ENCODE measurements at places on chromosomes 11 and 22.

- no peak overlapping the region for H3K27ac ChIP-seq
- H3K4me1 ChIP-seq, result no peaks in the 10 kb centered on the region
- no peak for DNase-seq
Observed at GRCh38 chr11:26193694-26194365, 138.1 kb upstream of the ANO3 start.

DNA sequence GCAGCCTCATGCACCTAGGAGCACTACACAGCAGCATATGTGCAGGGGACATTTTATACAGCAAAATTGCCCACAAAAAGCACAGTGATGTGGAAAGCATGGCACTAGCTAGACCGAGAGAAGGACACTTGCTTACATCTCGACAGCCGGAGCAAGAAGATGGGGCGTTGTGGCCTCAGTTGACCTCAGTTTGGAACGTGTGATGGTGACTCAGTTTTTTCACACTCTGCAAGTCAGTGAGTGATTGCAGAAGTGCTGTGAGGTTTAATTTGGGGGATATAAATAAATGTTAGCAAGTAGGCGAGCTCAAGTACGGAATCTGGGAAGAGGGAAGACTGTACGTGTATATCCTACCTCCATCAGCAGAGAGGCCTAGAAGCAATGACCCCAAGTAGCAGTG lies 23.3 kb downstream of the LRP5 start:
- DNase-seq, result no peak
- no peak overlapping the region for H3K27ac ChIP-seq
- H3K4me1 ChIP-seq, result peaks cover 7% of the 10 kb centered on the region
- H3K27me3 ChIP-seq, result no peaks in the 10 kb centered on the region

DNA sequence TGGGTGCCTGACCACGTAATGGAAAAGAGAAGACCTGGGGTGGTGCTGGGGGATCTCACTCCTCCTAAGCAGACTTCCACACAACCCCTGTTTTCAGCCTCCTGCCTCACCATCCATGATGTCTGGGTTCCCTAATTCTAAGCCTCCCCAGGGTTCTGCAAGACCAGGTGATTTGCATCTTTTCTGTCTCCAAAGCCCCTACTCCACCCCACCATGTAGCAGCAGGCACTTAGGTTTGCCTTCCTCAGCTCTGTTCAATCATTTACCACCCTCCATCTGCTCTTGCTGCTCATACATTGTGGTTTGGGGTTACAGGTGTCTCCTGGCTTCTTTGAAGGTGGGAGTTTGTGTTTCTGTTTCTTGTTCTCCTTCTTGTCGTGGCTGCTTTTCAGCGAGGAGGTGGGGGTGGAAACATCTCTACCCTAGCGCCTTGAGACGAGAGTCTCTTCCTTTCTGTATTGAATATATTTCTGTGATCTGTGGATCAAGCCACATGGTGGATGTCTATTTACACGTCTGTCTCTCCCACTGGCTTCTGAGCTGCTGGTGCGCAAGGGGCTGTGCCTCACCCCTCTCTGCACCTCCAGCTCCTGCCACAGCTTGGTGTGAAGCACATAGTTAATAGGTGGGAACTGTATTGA lies 6.6 kb upstream of the SSTR3 start:
- no peaks in the 10 kb centered on the region for H3K4me1 ChIP-seq
- H3K27ac ChIP-seq, result no peak overlapping the region
- peaks cover 21% of the 10 kb centered on the region for H3K27me3 ChIP-seq
- no peak for DNase-seq
- no peak overlapping the region for H3K4me3 ChIP-seq

- H3K27me3 ChIP-seq, result no peaks in the 10 kb centered on the region
- DNase-seq, result no peak
- H3K27ac ChIP-seq, result no peak overlapping the region
- H3K4me3 ChIP-seq, result no peak overlapping the region
Observed at GRCh38 chr11:123587044-123587443, 67.4 kb downstream of the SCN3B start.
